ENCODE measurements at places on chromosomes 6 and 20.

GRCh38 chr20:40547483-40548091 is 141.4 kb downstream of the MAFB start:
- DNase-seq, result no peak

- no peak for DNase-seq
Measured at GRCh38 chr6:93721386-93722048, 302.2 kb upstream of the EPHA7 start.

- DNase-seq, result no peak
Measured at GRCh38 chr6:118735320-118735719, 83.9 kb upstream of the CEP85L start.

GRCh38 chr6:30722280-30723112 is 2.3 kb downstream of the TUBB start:
- peak; percentile 89 for DNase-seq

Data from ovary (tissue), 10 donors.